Globus pallidus (tissue), 1 donor: ENCODE measurements at places on chromosomes 11 and 22.

GRCh38 chr11:10594407-10594806 is 25.9 kb upstream of the LYVE1 start:
- no peak for DNase-seq

- DNase-seq = no peak
These were observed 24.5 kb upstream of the RNASEH2C start for GRCh38 chr11:65745049-65745448.

DNA sequence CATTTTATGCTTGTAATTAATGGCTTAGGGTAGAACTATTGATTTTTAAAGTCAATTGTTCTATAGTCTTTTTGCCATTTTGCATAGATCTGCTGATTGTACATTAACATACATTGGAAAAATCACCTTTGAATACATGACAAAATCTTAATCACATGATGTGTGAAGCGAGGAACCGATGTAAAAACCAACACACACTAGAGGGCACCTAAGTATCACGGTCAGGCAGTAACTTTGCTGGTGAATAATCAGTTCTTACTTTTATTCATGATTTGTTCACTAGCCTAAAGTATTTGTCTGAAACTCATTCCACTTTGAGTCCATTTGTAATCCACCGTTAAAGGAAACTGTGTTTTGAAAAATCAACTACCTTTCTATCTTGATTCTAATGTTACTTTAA is 28.2 kb downstream of the JHY start:
- peak; percentile 7 for DNase-seq

DNA sequence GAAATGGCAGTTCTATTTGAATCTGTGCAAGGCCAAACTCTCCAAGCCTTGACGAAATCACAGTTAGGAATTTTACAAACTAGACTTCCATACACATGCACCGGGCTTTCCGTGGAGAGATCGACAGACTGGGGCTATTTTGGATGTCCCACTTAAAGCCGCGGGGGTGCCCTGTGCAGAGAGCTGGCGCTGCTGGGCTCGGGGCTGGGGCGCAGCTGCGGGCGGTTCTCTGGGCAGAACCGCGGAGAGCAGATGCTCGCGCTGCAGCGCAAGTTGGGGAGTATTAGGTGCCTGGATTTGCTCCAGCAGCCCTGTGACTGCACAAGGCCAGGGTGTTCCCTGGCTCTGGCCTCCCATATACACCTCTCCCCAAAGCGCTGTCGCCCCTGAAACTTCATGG is 67.2 kb downstream of the SPATA19 start:
- DNase-seq = no peak

DNA sequence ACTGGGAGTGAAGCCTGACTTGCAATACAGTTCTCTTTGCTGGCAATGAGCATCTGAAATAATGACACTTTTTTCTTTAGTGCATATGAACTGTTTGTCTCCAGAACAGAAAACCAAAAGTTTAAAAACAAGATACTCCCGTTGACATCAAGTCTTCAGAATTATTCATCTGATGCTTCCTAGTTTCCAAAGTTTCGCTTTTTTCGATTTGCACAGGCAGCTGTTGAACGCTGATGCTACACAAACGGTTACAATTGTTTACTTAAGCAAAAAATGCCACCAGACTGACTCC is 612 bp upstream of the BIRC2 start:
- DNase-seq = peak; percentile 69

DNA sequence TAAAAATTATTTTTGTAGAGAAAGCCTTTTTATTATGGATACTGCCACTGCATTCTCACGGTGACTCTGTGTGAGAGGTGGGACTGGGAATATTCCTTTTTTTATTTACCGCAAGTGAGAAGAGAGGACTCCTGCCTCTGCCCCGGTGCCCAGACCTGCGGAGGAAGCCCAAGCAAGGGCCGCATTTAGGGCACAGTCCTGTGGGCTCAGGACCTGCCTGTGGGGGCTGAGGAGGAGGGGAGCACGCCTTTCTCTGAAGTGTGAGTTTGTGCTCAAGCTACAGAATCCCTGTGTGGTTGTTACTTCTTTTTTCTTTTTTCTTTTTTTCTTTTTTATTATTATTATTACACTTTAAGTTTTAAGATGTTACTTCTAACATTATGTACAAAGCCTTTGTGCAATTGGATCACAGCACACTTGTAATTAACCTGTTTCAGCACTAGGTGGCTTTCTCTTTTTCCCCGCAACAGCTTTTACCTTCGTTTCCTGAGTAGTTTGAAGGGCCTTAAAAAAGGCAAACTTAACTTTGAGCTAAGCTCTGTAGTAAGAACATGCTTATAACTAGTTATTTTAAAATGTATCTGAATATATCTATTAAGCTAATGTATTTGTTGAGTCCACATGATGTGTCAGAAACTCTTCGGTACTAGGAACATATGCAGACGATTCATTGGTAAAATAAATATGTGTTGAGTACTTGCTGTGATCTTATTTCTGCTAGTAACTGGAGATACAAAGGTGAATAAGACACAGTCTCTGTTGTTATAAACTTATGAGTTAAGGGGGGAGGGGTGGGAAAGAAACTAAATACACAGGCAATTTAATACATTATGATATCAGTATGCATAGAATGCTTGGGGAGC is 18.3 kb downstream of the AMOTL1 start:
- DNase-seq = peak; percentile 20

DNA sequence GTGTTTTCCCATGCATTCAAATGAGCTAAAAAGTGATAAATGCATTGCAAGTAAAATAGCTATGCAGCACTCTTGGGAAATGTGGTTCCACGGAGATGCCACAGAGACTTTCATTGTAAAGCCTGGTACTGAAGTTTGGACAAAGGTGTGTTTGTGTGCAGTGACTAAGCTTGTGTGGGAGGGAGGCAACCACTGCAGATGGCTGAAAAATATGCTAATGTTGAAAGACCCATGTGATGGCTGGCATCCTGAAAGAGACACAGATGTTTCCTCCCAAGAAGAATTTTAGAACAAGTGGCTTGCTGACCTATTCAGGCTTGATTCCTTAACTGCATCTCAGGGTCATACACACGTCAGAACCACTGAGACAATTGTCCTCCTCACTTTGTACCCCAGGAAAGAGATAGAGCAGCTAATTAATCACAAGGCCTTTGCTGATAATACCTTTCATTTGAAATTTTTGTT is 73.8 kb downstream of the FAM76B start:
- peak; percentile 75 for DNase-seq

DNA sequence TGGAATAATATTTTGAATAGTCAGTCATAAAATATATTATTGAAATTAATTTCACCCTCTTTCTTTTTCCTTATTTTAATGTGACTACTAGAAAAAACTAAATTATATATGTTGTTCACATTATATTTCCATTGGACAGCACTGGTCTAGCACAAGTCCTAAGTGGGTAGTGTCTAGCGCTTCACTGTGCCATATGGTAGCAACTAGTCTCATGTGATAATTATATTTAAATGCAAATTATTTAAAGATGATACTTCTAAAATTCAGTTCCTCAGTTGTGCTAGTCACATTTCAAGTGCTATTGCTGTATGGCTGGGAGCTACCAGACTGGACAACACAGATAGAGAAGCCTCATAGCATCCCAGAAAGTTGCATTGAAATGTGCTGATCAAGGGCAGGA is 19.1 kb upstream of the LDLRAD3 start:
- no peak for DNase-seq

DNA sequence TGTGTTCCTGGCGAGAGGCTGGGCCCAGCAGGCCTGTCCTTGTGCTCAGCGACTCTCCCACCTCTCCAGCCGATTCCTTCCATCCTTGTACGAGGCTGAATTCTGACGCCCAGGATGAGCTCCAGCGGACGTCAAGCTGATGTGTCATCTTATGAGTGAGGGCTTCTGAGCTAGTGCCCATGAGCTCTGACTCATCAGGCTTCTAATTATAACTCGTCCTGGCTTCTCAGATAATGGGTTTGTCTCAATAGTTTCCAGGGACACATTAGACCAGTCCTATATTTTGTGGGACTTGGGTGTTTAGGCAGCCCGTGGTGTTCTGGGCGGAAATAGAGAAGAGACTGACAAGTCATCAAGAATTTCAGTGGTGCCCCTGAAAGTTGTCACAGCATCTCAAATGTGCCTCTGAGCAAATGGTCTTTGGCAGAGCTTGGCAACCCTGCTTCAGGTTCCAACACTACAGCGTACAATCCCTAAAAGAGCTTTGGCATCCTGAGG is 108.2 kb upstream of the CD44 start:
- DNase-seq = no peak

GRCh38 chr22:34973016-34973415 is 92.9 kb upstream of the ISX start:
- no peak for DNase-seq

GRCh38 chr11:31529701-31530100 is 20.1 kb downstream of the ELP4 start:
- DNase-seq = no peak

DNA sequence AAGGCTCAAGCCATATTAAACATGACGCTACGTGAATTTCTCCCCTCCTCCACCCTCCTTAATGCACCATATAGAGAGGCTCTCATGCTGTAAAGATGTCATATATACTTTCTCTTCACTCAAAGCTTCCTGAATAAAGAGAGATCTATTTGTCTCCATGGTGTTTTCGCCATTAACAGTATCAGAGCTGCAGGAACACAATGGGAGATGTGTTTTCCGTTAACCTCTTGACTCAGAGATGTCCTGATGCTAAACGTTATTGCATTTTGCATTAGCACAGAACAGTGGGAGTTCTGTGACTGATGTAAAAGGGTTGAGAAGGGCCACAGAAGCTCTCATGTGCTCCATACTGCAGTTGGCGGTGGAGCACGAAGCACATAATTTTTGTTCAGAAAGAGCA is 25.7 kb upstream of the BLID start:
- DNase-seq = peak; percentile 79

DNA sequence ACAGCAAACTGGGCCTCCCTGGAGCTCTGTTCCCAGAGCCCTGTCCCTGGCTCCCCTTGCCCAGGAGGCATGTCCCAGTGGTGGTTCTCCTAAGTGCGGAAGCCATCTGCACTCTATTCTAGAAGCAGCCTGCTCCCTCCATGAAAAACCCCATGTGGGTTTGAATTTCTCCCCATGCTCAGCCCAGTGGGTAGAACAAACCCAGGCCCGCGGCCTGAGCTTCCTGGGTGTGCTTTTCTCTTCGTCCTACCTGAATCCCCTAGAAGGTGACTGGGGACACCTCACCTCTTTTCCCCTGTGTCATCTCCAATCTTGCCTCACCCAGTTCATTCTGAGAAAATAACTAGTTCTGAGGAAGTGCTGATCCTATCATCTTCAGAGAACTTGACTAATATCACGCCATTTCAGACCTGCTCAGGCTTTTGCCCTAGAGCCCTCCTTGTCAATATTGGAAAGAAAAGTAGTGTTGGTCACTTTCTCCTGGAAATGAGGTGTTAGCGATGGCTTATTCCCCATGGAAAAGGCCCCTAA is 15.9 kb downstream of the IL10RA start:
- no peak for DNase-seq

DNA sequence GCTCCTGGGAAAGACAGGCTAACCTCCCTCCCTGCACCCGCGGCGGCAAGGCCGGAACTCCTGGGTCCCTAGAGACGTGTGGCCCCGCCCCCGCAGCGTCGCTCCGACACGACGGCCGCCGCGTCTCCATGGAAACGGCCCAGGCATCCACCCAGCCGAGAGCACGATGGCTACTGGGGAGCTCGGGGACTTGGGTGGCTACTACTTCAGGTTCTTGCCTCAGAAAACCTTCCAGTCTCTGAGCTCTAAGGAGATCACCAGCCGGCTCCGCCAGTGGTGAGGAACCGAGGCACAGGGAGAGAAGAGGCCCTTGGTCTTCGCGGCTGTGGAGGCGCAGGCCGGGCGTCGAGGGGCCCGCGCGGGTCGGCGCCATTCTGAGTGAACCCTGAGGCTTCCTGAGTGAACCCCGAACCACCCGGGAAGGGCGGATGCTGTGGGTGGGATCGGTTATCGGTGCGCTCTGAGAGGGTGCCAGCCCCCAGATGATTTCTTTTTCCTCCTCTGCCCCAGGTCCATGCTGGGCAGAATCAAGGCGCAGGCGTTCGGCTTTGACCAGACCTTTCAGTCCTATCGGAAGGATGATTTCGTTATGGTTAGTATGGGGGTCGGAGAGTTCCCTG is at the start of gene CFAP300:
Gene CFAP300, plus strand, starts transcription at position 133 of the 620 bp plus-strand sequence. Its CDS starts 34 bp downstream, at position 167.
- peak; percentile 20 for DNase-seq

DNA sequence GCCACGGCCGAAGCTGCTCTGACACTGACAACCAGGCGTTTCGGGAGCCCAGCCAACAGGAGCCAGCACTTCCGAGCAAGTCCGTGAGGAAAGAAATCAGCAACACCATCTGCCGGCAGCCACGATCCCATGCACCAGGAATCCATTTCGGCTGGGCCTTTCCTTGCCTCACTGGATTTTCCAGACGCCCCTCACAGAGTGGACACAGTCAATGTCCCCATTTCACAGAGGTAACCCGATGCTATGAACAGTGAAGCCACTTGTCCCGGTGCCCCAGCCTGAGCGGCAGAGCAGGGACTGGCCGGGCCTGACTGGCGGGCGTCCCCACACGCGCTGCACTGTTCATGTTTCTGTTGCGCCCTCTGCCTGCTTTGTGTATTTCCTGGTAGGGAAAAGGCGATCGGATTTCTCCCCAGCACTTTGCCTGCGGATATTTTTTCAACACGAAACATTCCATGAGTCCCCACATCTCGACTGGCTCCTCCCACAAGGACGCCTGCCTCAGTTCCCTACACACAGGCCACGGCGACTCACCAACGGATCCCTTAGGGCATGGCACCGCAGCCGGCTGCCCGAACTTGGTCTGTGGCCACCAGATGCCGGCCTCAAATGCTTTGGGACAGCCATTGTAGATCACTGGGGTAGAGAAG is 55.3 kb downstream of the TRMU start:
- DNase-seq = peak; percentile 13
